ENCODE measurements at places on chromosomes 5 and 9.

DNA sequence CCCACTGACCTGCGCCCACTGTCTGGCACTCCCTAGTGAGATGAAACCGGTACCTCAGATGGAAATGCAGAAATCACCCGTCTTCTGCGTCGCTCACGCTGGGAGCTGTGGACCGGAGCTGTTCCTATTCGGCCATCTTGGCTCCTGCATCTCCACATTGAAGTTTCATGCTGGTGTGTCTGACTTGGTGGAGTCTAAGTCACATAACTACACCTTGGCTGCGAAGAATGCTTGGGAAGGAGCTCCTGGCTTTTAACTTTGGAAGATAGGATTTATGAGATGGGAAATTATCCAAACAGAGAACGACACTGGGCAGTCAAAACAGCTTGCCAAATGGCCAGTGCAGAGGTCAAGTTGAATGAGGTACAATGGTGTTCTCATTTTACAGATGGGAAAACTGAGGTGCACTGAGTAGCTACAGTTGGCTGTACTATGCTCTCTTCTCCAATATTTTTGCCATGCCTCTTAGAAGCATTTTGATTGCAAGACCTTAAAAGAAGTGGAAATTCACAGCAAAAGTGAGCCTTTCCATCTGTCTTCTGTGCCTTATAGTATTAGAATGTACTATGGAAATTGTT, 36.7 kb downstream of the CCDC192 start:
- H3K4me3 ChIP-seq: no peak overlapping the region
- no peak for DNase-seq
- no peaks in the 10 kb centered on the region for H3K36me3 ChIP-seq
- no peaks in the 10 kb centered on the region for H3K27me3 ChIP-seq
- H3K27ac ChIP-seq: no peak overlapping the region
- no peaks in the 10 kb centered on the region for H3K4me1 ChIP-seq

DNA sequence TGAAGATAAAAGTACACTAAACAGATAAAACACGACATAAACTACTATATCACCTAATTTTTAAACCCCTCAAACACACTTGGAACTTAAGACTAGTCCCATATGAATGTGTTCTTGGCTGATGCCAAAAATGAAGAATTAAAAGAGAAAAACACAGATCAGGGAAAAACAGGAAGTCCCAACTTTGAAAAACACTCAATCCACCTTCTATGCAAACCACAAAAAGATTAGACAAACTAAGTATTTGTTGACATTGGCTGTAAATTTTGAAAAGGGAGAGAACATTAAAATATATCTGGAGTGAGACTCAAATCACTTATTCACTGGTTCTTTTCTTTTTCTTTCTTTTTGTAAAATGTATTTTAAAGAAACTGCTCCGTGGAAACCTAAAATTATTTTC, 81.4 kb downstream of the ANKH start:
- DNase-seq: no peak
- no peak overlapping the region for H3K4me3 ChIP-seq
- no peaks in the 10 kb centered on the region for H3K27me3 ChIP-seq

DNA sequence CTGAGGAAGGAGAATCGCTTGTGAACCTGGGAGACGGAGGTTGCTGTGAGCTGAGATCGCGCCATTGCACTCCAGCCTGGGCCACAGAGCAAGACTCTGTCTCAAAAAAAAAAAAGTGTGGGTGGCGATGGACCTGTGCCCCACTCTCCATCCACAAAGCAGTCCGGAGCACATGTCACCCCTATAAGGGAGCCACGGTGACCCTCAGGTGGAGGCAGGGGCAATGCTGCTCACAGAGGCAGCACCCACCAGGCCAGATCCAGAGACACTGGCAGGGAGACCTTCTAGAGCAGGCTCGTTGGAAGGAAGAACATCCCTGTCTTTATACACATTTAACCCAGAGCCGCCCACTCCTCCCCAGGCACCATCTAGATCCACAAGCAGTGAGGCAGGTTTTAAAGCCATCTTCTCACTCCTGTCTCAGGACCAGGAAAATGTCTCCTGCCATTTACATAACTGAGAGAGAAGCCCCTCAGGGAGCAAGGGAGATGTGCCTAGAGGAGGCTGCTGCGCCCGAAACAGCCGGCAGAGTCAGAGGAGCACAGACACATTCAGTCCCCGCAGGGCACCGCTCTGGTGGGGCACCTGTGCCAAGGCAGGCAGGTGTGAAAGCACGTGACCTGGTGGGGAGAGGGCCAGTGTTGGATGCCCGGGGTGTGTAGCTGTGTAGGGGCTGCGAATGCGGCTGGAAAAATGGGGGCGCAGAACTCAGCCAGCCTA, 31.6 kb upstream of the ADAMTS2 start:
- no peak overlapping the region for H3K27ac ChIP-seq
- DNase-seq: peak; percentile 53
- H3K4me3 ChIP-seq: no peak overlapping the region

GRCh38 chr5:179858241-179858585, 404 bp downstream of the MRNIP start:
- DNase-seq: peak; percentile 91
- peaks cover 11% of the 10 kb centered on the region for H3K36me3 ChIP-seq
- H3K4me1 ChIP-seq: peaks cover 7% of the 10 kb centered on the region
- no peaks in the 10 kb centered on the region for H3K27me3 ChIP-seq
- peak overlapping the region; percentile 88 for H3K27ac ChIP-seq

DNA sequence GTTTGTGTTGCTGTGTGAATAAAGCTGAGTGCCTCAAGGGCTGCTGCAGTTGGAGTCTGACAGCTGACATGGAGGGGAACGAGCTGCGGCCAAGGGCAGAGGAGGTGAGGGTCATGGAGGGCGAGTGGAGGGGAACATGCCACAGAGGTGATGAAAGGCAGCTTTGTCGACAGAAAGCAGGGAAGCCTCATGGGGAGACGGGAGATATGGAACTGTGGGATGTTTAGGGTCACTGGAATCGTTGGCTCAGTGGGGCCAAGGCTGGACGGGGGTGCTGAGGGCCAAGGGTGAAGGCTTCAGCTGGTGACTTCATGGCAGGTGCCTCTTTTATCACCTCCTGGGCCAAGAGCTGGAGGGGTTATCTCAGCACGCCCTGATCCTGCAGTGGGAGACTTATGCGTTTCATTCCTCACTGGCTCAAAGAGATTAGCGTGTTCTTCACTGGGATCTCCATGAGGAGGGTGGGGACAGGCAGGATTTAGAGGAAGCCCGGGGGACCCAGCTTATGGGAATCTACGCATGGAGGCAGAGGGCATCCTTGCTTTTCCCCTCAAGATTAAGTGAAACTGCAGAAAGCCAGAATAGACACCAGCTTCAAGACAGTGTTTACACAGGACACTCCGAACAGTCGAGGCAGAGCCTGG, 42.2 kb downstream of the FAM240B start:
- no peak for DNase-seq
- H3K36me3 ChIP-seq: no peaks in the 10 kb centered on the region
- no peak overlapping the region for H3K27ac ChIP-seq
- no peak overlapping the region for H3K4me3 ChIP-seq
- H3K27me3 ChIP-seq: no peaks in the 10 kb centered on the region

- no peaks in the 10 kb centered on the region for H3K27me3 ChIP-seq
- no peak overlapping the region for H3K4me3 ChIP-seq
- no peak for DNase-seq
- no peaks in the 10 kb centered on the region for H3K36me3 ChIP-seq
Measured at GRCh38 chr5:6552612-6553011, 80.2 kb downstream of the NSUN2 start.

- H3K4me1 ChIP-seq: no peaks in the 10 kb centered on the region
- H3K36me3 ChIP-seq: no peaks in the 10 kb centered on the region
- DNase-seq: no peak
Measured at GRCh38 chr9:124686918-124687317, 84.2 kb downstream of the NR6A1 start.

- H3K27me3 ChIP-seq: no peaks in the 10 kb centered on the region
- H3K27ac ChIP-seq: no peak overlapping the region
- H3K36me3 ChIP-seq: no peaks in the 10 kb centered on the region
- H3K4me3 ChIP-seq: no peak overlapping the region
- H3K4me1 ChIP-seq: no peaks in the 10 kb centered on the region
Measured at GRCh38 chr9:107178293-107178692, 104.8 kb upstream of the RAD23B start.

Data from upper lobe of left lung (tissue), 6 donors.